Dorsolateral prefrontal cortex (tissue), 122 donors: ENCODE measurements at places on chromosomes 11 and 22. TPM values are rescaled to one million over a fixed set of nuclear protein-coding genes. Genes with fewer than 3 reads are reported as not detected.

Gene BTBD18
- total RNA-seq, result not detected

Gene GUCY1A2
- 81.3 TPM for total RNA-seq

Gene RPLP2
- 416 TPM for total RNA-seq

Gene GPHA2
- not detected for total RNA-seq

Gene MMP27
- total RNA-seq, result not detected

Gene OR2AT4
- not detected for total RNA-seq

Gene P4HA3
- total RNA-seq, result 0.61 TPM

Gene MMP12
- total RNA-seq, result not detected

Gene ST14
- 3.7 TPM for total RNA-seq

Gene OTOG
- 0.06 TPM for total RNA-seq

Gene OR5P2
- not detected for total RNA-seq

Gene UBQLN3
- not detected for total RNA-seq

Gene RAB36
- 8.3 TPM for total RNA-seq

Gene C11orf21
- 1.5 TPM for total RNA-seq

Gene POU2F3
- total RNA-seq, result not detected

Gene ARRB1
- 146 TPM for total RNA-seq

Gene TP53I11
- 25.9 TPM for total RNA-seq

Gene MIOX
- total RNA-seq, result not detected

Gene UVRAG
- 40.3 TPM for total RNA-seq

Gene SLC25A18
- 64.0 TPM for total RNA-seq

Gene TEX12
- total RNA-seq, result not detected

Gene SCGB1C1
- total RNA-seq, result not detected

Gene CD3E
- 0.30 TPM for total RNA-seq

Gene OR52E5
- not detected for total RNA-seq

Gene PGR
- 1.1 TPM for total RNA-seq
